ENCODE measurements at places on chromosomes 6 and 20.
A peak's percentile ranks its signal among the peaks of the same experiment; 100 is the strongest.

DNA sequence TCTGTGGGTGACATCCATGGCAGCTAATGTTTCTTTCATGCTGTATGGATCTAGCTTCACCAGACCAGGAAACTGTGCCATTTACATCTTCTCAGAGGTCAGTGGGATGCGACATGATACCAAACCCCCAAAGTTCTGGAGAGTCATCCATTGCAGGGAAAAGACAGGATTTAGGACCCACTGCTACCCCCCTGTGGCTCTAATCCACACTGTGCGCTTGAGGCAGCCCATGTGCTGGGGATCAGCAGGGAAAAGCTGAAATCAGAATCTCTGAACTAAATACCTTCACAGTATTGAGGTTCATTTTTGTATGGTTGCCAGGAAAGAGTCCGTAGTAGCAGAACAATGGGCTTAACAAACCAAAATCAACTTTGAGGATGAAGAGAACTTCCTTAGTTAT, 164.4 kb downstream of the TMEM242 start:
- DNase-seq, result no peak

- DNase-seq, result peak; percentile 14
These were observed 637.7 kb upstream of the CITED2 start for GRCh38 chr6:140012150-140012549.

DNA sequence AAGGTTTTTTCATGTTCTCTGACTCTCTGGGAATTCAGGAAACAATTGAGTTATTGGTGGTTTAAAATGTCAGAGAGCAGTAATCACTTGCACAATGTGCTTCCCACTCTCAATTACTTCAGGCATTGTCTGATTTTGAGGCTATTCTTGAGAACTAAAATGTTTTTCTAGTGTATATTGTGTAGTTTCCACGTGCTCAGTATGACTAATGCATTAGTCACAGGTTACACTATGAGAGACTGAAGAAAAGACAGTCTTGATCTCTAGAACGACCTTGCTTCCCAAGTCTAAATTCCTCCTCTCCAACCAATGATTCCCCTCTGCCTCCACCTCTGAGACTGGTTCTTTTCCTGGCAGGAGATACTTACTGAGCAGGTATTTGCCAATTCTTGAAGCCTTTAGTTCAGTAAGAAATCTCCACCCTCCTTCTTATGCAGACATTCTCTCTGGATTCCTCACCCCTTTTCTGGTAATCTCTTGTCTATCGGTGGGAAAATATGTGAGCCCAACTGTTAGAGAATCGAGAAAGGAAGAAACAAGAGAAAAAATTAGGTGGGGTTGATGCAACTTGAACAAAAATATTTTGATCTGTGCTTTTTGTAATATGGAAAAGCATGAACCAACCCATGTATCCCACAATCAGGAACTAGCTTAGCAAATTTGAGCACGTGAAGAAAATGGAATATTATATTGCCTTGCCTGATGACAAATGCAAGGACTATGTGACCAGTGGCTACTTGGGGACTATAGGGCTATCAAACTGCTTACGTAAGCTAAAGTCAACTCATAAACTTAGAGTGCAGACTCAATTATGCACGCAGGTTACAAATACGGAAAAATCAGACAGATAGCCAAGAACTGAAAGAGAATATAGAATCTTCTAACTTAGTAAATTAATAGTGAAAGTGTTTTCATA, 61.1 kb upstream of the SLC22A16 start:
- DNase-seq, result peak; percentile 97

- peak; percentile 40 for DNase-seq
These were observed 18.4 kb upstream of the TNFAIP3 start for GRCh38 chr6:137848672-137849071.

- no peak for DNase-seq
These were observed 69.8 kb upstream of the LYRM2 start for GRCh38 chr6:89708316-89708715.

DNA sequence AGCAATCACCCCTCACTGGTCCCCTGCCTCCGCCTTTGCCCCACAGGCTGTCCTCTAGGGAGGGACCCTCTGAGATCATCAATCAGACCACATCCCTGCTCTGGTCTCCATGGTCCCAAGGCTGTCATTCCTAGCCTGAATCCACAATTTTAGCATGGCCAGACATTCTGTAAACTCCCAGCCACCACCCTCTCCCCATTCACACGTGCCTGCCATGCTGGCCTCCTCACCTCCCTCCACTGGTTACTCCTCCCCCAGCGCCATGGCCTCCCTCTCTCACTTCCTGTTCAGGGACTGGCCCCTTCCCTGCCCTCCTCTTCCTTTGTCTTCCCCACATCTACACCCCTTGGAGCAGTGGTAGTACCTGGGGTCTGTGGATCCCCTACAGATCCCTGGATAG, 150.7 kb upstream of the MLN start:
- no peak for DNase-seq

DNA sequence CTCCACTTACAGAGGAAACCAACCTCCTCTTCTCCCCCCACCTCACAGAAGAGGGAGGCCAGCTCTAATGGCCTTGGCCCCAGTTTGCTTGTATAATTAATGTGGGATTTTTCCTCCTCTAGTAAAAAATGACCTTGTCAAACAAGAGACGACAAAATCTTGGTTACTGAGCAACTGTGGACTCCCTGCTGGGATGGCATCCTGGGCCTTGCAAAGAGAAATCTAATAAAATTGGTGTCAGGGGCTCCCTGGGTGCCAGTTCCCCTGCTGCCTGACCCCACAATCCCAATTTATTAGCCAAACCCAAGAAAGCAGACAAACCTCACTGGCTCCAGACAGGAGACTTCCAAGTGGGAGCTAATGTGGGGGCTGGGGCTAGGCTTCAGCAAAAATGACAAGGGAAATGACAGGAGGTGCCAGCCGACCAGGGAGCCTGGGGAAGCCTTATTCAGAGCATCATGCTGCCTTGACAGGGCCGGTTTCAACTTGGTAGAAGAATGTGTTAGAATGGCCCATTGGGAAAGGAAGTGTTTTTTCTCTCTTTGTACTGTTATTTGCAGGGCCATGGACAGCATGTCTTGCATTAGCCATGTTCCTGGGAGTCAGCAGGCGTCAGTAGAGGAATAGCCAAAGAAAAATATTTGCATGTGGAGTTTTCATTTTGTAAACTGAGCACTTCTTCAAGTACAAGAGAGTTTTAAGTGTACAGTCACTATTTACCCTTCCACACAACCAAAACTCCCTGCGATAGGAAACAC, 816.9 kb downstream of the DHX35 start:
- DNase-seq, result no peak

DNA sequence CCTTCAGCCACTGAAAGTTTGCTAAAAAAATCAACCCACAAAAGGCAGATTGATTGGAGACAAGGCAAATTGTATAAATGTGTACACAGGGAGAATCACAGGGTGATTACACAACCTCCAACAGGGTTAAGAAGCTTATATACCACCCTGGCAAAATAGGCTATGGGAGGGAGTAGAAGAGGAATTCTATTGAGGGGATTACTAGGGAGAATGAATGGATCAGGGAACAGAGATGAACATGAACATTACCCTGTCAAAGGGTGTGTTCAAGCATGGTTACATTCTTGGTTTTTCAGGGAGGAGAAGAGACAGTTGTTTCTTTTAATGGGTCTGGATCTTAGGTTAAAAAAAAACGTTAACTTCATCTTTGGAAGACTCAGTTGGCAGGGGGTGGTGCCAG, 5.1 kb upstream of the MRS2 start:
- DNase-seq, result no peak

DNA sequence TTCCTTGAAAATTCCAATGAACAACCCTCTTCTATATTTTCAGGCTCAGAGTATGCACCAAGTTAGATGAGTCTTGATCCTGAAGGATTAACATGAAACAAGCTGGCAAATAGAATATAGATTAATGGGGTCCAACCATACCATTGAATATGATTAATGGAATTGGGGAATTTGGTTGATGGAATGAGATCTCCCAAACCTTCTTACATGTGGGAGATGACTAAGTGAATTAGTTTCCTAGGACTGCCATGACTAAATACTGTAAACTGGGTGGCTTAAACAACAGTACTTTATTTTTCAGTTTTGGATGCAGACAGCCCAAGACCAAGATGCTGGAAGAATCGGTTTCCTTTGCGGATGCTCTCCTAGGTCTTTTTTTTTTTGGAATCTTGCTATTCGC, 347.0 kb downstream of the QKI start:
- no peak for DNase-seq

DNA sequence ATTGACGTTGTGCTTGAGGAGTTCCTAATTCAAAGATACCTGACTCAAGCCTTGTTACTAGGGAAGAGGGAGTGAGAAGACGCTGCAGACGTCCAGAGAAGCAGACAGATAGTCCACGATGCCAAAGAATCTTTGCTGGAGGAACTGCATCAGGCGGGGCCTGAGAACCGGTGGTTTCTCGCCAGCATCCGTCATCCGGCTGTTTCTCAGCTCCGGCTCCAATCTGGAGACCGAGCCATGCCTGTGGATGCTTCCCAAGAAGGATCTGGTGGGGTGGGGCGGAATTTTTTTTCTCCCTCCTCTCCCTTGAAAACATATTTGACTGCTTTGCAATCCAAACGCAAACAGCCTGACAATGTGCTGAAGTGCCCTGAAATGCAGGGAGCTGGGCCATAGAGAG, 125.8 kb upstream of the SRSF6 start:
- DNase-seq, result no peak

GRCh38 chr20:38995536-38996044, 33.4 kb downstream of the DHX35 start:
- DNase-seq, result no peak

- peak; percentile 15 for DNase-seq
These were observed 1.0 kb upstream of the TGM6 start for GRCh38 chr20:2379511-2380229.

DNA sequence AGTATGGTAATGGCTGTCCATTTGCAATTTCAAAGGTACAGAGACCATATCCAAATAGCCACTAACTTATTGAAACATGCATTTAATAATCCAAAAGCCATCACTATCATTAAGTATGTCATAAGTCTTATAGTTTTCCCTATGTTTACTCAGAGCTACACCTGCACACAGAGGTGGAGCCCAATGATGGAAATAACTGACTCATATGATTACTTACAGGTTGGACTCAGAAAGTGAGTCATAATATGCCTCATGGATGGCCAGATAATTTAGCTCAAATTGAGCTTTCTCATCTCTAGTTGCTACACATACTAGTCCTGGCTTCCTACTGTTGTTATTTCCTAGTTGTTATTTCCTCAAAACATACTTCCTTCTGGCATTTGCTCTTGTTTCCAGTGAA, 104.4 kb upstream of the KHDRBS2 start:
- no peak for DNase-seq

- DNase-seq, result no peak
These were observed 165.4 kb upstream of the CITED2 start for GRCh38 chr6:139539852-139540251.

DNA sequence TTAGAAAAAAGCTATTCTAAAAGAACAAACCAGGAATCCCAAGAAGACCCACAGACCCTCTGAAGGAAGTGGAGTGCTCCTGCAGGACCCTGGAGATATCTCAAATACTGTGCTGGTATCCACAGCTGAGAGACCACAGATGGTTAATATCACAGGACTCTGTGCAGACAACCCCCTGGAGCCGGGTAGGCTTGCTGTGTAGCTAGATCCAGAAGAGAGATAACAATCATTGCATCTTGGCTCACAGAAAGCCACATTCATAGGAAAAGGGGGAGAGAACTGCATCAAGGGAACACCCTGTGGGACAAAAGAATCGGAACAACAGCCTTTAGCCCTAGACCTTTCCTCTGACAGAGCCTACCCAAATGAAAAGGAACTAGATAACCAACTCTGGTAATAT, 689.5 kb downstream of the PHF3 start:
- no peak for DNase-seq

GRCh38 chr20:61442075-61442670, 190.1 kb downstream of the CDH4 start:
- no peak for DNase-seq

DNA sequence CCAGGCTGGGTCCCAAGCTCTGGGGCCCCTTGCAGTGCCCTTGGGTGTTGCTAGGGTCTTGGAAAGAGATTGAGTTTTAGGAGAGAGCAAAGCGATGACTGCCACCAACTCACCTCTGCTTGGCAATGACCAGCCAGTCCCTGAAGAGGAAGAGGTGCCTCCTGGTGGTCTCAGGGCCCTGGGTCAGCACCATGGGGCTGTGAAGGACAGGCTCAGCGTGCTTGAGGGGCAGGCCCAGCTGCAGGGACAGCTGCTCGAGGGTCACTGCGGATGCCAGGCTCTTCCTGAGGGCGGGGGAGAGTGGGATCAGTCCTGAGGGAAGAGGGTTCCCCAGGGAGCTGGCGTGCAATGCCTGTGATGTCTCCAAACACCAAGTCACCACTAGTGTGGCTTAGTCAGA, 50.8 kb upstream of the TAGAP start:
- no peak for DNase-seq

DNA sequence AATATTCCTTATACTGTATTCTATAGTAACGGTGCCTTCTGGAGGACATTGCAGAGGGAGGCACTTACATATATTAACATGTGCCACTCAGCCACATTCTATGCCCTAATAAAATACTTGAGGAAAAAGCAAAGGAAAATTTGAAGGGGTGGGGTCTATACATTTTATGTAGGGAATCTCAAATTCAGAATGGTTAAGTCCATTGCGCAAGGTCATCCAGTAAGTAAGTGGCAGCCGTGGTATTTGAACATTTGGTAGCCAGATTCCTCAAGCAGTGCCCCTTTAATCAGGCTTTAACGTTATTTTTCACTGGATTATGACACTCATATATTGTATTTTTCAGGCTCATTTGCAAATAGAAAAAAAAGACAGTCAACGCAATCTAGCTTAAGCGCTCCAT, 738.3 kb downstream of the DOK5 start:
- no peak for DNase-seq

DNA sequence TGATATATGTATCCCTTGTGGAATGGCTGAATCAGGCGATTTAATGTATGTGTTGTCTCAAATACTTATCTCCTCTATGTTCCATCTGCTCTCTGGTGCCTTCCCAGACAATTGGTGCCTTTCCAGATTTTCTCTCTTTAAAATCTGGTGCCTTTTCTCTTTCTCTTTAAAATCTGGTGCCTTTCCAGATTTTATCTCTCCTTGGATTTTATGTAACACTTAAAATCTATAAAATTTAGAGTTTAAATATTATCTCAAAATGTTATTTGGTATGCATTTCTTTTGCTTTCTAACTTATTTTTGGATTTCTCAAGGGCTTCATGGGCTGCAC, 116.3 kb downstream of the KIF13A start:
- no peak for DNase-seq

DNA sequence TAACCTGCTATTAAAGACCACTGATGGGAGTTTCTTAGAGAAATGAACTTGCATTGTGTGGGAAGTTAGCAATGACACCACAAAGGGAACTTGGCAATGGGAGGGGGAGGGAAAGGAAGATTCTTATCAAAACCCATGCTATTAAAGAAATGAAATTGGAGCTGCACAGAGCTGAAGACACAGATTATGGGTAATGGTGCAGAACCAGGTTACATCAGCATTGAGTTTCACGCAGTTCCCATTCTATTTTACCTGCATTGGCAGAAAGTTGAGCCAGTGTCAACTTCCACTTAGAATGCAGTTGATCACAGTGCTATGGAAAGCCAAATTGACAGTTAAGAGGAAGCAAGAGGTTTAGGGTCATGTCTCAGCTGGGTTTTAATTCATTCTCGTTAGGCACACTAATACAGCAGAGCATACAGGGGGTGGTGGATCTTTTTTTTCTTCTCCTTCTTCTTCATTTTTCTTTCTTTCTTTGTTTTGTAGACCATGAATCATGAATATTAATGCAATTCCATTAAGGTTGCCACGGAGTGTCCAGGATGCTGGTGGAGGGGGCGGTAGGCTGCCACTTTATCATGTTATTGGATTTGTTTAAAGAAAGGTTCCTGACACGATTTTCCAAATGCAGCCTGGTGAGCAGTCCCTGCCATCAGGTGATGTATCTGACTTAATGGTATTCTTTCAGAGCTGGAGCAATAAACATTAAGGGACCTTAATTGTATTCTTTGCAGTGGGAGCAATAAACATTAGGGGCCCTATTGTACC, 1092.0 kb upstream of the MAP3K7 start:
- no peak for DNase-seq

Data from inflammatory macrophage treated with lipopolysaccharide for 1 hour (primary cell).